ENCODE measurements at places on chromosomes 1 and 21. TPM values are rescaled to one million over a fixed set of nuclear protein-coding genes. Genes with fewer than 3 reads are reported as not detected.

The C1orf94 gene
- not detected for total RNA-seq

The IL20 gene
- not detected for total RNA-seq

The ADORA3 gene
- total RNA-seq: not detected

The CLDN17 gene
- not detected for total RNA-seq

The TFAP2E gene
- total RNA-seq: not detected

The OR2T11 gene
- total RNA-seq: not detected

DNA sequence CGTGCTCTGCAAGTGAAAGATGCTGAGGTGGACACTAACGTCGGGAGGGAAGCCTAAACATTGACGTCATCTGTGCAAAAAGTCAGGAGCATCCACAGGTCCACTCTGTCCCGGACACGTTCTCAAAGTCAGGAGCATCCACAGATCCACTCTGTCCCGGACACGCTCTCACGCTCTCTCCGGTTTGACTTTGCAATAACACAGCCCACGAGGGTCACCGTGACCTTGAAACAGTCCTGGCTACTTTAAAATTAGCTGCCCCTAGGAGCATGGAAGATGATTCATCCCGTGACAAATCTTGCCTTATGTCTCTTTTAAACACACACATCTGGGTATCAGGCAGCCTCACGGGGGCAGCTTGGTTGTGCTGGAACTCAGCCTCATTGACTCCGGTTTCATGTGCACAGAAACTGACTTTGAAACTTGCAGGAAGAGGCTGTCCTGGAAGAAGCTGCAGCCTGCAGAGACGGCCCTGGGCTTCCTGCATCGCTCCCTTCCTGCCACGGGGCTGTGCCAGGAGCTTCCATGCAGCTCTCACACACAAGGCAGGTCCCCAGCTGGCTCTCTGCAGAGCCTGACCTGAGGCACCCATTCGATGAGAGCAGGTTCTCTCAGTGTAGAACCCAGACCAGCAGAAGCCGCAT lies 18.1 kb upstream of the COL18A1 start:
- peak; percentile 86 for DNase-seq

GRCh38 chr1:198212675-198213074 lies 55.9 kb downstream of the NEK7 start:
- peak; percentile 33 for DNase-seq

GRCh38 chr1:14877224-14877623 lies 276.3 kb upstream of the TMEM51 start:
- no peak for DNase-seq

GRCh38 chr1:36872858-36873257 lies 161.5 kb downstream of the GRIK3 start:
- DNase-seq: no peak

GRCh38 chr21:29718081-29718815 lies 221.5 kb downstream of the GRIK1 start:
- peak; percentile 15 for DNase-seq

DNA sequence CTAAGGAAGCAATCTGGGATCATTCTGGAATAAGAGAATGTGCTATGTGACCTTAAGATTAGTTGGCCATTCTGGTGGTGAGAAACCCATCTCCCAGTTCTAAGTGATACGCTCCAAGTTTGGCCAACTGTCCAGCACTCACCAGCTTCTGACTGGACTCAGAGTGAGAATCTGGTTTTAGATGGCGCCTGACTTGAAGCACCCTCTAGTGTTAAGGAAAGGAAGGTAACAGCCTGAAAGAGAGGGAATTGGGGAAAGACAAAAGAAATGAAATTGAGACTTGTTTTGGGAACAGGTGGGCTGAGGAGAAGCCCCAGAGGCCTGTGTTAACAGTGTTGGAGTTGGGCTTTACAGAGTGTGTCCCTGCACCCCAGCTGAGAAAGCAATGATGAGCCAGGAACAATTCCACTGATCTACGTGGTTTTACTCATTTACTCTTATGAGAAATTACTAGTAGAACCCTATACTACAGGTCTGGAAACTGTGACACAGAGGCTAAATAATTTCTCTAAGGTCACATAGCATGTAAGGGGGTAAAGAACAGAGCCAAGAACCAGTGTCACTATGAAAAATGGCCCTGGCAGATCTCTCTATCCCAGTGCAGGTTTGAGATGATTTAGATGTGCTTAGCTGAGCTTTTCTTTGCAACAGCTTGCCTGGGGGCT lies 9.3 kb upstream of the FCAMR start:
- DNase-seq: no peak

DNA sequence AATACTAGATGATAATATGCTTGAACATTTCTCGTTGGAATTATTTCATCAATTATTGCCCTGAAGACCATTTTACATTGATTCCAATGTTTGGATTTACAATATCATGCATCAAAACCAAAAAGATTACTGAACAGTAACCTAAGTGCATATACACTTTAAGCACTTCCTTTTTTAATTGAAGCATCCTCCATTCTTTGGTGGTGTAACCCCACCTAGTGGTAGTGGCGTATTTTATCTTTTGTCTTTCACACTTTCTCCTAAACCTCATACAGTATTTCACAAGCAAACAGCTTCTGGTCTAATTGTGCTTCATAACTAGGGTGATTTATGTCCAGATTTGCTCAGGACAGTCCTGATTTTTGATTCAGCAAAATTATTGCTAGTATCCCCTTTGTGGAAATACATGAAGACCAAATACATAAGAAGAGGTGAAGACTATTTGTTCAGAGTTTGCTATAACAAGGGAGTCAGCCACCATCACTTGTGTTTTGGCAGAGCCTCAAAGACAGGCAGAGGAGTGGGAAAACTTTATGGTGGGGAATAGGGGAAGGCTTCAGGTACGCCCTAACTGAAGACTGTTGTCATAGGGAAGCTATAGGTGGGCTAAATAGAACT lies 3.4 kb upstream of the NVL start:
- no peak for DNase-seq

DNA sequence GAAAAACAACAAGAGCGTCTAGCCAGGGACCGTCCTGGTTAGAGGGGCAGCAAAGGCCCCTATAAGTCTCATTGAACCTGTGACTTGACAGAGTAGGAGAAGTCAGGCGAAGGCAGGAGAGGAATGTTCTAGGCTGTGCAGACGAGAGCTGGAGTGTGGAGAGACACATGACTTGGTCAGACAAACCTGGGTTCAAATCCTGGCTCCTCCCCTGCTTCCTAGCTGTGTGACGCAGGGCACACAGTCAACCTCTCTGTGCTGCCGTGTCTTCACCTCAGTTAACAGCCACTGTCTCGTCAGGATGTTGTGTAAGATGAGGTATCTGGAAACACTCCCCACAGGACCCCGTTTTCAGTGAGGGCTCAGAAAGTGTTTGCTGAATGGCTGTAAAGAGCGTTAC lies 15.6 kb downstream of the SLC66A1 start:
- DNase-seq: no peak

- DNase-seq: peak; percentile 51
Measured at GRCh38 chr1:20551945-20552727, at the start of gene FAM43B. FAM43B (plus strand) TSS chr1:20552573; CDS start chr1:20552974, 401 bp downstream.

DNA sequence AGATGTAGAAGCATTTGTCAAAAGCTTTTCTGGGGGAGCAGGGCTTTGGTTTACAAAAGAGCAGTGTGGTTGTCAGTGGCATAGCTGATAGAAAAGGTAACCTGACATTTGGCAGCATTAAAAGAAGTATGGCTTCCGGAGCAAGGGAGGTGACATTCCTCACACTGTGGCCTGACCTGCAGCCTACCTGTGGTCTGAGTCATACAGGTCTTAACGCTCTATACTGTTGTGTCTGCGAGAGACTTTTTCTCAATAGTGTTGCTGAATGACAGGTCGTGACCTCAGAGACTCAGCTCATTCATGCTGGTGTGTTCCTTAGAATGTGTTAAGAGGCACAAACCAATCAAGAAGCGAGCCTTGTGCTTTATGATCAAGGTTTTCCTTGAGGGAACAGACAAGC lies 19.3 kb downstream of the PHGDH start:
- DNase-seq: no peak

- no peak for DNase-seq
Measured at GRCh38 chr1:180002437-180002836, 47.8 kb downstream of the CEP350 start.

DNA sequence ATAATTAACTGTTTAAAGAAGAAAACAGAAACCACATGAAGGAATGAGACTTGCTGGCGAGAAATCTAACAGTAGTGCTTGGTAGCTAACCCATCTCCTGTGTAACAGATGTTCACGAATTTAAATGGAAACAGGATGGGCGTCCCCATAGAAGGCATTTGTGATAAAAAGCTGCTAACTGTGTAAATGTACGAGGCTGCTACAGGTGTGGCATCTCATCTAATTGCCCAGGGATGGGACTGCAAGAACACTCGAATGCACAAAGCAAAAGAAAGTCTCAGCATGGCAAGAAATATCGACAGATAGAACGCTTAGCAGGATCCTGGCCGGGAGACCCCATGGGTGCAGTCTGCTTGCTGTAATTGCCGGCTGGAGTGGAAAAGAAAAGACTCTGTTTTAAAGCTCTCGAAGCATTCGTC lies 112.7 kb downstream of the RUNX1 start:
- no peak for DNase-seq

All from MG63 (cell line).